ENCODE measurements at places on chromosomes 1 and 21.
A peak's percentile ranks its signal among the peaks of the same experiment; 100 is the strongest.

- DNase-seq, result no peak
Measured at GRCh38 chr1:37429029-37429428, 45.4 kb upstream of the ZC3H12A start.

GRCh38 chr1:1397839-1398523, 1.2 kb downstream of the CCNL2 start:
- no peak for DNase-seq

DNA sequence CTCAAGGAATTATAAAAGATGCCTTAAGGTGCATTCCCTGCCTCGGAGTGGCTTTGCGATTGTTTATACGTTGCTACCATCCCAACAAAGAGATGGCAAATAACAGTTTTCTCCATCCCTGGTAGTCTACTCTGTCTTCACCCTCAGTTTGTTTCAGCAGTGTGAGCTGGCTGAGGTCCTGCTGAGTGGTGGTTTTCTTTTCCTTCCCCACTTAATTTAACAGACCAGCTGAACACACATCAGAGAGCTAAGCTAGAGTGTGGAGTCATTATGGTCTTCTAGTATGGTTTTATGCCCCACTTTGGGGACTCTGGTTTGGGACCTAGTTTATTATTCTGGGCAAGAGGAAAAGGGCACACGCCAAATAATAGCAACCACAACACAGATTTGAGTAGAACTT, 2.2 kb downstream of the PIGV start:
- DNase-seq, result no peak

- peak; percentile 69 for DNase-seq
Measured at GRCh38 chr1:234731569-234732085, 121.6 kb upstream of the IRF2BP2 start.

GRCh38 chr1:121558514-121558913, 373.7 kb downstream of the SRGAP2C start:
- no peak for DNase-seq

- no peak for DNase-seq
Measured at GRCh38 chr21:43603641-43604504, 55.4 kb downstream of the HSF2BP start.

GRCh38 chr1:107544285-107544684, 403.4 kb downstream of the NTNG1 start:
- no peak for DNase-seq

DNA sequence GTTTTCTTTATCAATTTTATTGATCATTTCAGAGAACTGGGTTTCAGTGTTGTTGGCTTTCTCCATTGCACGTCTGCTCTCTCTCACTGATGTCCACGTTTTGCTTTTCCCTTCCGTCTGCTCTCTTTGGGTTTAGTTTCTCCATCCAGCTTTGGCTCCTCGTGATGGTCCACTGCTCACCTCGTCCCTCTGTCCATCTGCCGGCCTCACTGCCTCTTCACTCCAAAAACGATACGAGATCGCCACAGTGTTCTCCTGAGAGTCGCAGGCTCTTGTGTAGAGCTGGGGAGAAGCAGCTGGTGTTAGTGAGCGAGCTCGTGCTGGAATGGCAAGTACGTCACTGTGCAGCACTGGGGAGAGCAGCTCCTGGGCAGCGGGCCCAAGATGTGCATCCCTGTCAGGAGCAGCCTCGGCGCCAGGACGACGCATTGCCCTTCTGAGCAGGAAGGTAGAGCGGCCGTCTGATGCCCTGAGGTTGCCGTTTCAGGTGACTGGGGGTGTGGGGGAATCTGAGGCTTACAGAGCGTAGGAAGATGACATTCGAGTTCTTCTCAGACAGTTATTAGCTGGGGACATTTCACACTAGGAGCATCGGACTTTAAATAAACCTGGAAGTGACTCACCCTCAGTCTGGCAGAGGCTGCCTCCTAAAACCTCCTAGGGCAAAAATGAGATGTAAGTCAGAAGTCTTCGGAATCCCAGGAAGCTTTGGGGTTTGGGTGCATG, 31.4 kb upstream of the PCBP3 start:
- DNase-seq, result peak; percentile 21

- DNase-seq, result no peak
Measured at GRCh38 chr1:232183802-232184201, 446.1 kb downstream of the SIPA1L2 start.

DNA sequence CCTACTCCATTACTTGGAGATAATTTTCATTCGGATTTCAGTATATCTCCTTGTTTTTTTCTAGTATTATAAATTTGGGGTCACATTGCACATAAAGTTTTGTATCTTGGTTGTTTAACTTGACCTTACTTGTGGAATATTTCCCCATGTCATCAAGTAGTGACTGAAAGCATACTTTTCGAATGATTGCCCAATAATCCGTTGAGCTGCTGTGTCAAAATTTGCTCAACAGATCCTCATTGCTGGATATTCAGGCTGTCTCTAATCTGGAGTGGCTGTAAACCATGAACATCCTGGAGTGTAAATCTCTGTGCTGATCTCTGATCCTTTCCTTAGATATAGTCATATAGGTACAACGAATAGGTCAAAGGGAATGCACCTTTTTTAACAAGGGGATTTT, 4.9 kb downstream of the NIPAL3 start:
- DNase-seq, result no peak

GRCh38 chr21:25515484-25516405, 91.5 kb downstream of the MRPL39 start:
- no peak for DNase-seq

DNA sequence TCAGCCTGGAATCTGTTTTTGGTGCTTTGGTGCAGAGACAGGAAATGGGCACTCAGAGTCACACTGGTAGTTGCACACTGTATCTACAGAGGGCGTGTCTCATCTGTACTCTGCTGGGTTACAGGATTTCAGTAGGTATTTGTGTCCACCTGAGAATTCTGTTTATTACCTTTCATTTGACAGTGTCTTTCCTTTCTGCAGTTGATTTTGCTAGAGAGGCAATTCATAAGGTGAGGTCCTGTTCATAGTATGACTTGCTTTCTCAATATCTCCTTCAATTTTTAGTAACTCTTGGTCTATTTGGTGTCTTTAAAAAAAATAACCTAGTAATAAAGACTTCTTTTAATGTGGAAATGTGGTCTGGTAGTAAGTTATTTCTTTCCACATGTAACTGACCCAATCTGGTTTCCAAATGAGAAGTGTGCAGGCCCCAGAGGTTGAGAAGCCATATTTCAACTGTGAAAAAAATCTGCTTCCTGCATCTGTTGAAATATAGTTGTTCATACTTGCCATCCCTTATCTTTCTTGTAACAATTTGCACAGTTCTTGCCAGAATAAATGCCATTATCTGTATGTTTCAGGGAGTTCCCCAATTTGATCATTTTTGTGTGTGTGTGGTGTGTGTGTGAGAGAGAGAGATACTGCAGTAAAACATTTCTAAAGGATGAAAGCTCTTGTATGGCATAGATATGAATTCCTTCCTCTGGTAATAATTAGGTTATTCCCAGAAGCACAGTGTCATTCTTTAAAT, 78.4 kb upstream of the DNAJC6 start:
- DNase-seq, result no peak

DNA sequence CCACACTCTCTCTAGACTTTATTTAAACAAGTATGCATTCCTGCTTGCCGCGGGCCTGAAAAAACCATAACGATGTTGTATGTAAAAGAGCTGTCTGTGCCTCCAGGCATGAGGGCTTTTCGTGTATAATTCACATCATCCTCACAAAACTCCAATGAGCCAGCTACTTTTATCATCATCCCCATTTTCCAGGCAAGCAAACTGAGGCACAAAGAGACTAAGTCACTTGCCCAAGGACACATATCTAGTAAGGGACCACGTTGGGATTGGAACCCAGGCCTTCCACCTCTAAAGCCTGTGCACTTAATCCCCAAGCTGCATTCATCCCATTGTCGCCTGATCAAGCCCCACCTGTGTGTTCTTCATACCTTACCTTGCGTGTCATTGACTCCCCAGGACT, 226.9 kb downstream of the KAZN start:
- no peak for DNase-seq

GRCh38 chr21:15437883-15438282, 291.9 kb upstream of the USP25 start:
- DNase-seq, result no peak

GRCh38 chr21:23542097-23542496, 2065.2 kb downstream of the MRPL39 start:
- no peak for DNase-seq

DNA sequence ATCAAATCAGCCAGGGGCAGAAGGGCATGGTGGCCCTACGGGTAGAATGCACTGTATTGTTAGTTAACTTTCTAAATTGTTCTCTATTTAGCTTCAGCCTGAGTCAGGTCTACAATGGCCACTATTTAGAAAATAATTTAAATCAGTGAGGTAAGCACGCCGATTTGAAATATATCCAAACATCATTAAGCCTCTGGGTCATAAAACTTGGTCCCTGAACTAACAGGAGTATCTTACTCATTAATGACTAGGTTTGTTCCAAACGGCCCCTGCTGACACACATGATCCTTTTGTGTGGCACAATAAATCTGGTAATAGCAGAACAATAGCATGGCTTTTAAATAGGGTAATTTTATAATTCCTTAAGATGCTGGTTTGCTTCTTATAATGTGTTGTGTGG, 48.4 kb downstream of the STX6 start:
- no peak for DNase-seq

DNA sequence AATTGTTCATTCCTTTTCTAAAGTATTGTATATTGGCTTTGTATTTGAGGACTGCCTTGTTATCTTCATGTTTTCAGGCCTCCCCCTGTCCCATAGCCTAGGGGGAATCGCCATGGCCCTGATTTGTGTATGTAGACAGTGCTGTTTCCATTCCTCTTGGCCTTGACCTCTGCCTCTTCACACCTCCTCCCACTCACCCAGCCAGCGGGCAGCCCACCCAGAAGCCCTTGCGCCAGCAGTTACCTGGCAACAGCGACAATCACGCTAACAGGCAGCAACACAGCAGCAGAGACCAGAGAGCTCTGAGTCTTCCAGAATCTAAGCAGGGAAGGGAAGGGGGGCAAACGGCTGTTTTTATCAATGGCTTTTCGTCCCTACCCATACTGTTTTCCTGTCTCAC, 50.0 kb upstream of the NPL start:
- no peak for DNase-seq

DNA sequence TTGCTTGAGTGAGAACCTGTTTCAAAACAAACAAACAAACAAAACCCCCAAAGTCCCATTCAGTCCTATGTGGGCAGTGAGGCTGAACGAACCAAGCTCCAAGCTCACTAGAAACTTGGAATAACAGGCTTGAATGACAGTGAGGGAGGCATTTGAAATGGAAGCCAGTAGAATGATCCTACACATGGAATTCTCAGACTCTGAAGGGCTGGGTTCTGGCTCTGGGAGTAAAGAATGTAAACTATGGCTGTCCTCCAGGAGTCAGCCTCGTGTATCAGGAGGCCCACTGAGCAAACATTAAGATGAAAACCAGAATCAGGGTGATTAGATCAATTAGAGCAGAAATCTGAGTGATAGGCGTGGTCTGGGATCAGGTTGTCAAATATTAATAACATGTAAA, 14.9 kb downstream of the PCP4L1 start:
- no peak for DNase-seq

DNA sequence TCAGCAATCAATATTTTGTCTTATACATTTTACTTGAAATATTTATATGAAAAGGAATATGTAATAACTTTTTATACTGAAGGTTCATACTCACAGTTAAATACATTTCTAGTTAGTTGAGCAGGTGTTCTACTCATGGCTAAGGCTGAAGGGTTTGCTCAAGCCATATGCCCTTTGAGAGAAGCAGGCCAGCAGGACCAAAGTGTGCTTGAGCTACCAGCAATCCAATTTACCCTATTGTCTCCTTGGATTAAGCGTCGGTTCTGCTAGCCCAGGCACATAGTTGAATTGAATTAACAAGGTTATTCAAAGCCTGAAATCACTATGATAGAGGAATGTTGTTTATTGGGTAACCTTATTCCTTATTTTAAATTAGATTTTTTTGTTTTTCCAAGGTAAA, 151.5 kb upstream of the BACE2 start:
- DNase-seq, result no peak

DNA sequence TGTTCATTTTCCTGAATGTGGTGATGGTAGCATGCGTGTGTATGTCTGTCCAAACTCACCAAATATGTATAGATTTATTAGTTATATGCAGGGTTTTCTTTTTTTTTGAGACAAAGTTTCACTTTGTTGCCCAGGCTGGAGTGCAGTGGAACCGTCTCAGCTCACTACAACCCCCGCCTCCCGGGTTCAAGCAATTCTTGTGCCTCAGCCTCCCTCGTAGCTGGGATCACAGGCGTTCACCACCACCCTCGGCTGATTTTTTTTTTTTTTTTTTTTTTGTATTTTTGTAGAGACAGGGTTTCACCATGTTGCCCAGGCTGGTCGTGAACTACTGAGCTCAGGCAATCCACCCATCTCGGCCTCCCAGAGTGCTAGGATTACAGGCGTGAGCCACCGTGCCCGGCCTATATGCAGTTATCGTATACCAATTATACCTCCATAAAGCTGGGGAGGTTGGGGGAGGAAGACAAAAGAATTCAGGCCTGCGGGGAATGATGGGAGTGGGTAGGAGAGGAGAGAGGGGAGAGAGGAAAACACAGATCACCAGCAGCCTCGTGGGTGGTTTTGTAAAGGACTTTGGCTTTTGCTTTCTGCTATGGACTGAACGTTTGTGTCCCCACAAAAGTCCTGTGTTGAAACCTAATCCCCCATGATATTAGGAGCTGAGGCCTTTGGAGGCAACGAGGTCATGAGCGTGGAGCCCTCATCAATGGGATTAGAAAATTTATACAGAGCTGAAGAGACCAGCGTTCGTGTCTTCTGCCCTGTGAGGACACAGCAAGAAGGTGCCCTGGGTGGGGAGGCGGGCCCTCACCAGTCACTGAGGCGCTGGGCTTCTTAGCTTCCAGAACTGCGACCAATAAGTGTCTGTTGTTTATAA, 4.4 kb upstream of the HNRNPU start:
- no peak for DNase-seq

DNA sequence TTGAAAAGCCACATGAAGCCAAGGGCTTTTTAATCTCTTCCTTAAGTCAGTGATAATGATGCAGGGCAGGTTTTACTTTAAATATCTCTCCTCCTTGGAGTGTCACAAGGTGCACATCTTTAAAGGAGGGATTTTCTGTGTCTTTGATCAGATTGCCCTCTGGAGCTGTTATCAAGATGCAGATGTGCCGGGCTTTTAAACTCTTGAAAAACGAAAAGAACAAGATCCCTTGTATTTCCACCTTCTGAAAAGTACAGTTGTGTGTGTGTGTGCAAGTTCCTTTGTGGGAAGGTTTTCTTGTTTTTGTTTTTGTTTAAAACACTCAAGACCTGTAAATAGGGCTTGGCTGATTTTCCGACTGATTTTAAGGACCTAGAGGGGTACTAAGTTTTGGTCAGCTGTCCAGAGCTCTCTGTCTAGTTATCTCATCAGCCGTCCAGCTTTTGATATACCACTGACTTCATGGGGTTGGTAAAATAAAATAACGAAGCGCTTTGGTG, 1.6 kb downstream of the MARK1 start:
- DNase-seq, result no peak

DNA sequence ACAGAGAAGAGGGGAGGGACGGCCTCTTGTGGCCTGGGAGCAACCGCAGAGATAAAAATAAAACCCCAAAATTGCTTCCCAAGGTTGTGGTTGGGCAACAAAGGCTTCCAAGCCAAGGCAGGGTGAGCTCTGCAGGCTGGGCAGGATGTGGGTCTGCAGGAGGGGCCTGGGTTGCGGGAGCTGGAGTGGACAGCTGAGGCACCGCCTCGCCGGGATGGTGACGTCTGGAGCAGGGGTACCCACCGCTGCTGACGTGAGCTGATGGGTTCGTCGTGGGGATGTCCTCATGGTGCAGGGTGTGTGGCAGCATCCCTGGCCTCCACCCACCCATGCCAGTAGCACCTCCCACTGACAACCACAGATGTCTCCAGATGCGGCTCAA, 3.7 kb downstream of the AURKAIP1 start:
- DNase-seq, result no peak

All from suprapubic skin (tissue), 4 donors.